ENCODE measurements at places on chromosomes 4 and X.

- no peak for DNase-seq
These were observed 10.2 kb downstream of the UBE2D3 start for GRCh38 chr4:102817021-102817605.

DNA sequence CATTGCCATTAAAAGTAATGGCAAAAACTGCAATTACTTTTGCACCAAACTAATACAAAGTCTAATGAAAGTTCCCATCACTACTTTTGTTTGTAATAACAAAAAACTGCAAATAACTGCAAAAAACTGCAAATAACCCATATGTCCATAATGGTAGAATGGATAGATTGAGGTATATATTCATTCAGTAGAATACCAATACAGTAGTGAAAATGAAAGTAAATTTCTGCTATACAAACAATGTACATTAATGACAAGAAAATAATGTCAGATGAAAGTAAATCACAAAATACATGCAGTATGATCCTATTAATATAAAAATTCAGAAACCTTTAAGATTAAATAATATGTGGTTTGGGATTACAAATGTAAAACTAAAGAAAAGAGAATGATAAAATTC lies 41.3 kb upstream of the CEP135 start:
- no peak for DNase-seq

DNA sequence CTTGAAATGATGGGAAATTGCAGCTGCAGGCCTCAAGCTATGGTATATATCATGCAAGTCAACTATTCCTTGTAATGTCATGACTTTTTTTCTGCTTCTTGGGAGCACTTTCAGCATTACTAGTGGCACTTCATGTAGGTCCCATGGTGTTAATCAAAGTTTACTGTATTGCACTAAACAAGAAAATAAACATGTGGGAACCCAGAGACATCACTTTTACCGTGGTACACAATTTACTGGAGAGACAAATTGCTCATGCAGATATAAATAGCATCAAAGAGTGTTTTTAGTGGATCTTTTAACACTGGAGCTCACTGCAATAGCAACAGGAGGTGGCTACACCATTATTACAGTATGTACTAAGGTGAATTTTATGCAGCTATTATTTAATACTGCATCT lies 79.2 kb downstream of the UNC5C start:
- no peak for DNase-seq

- no peak for DNase-seq
These were observed 78.9 kb downstream of the IL21 start for GRCh38 chr4:122541996-122542395.

GRCh38 chrX:77444545-77444944 lies 2.6 kb upstream of the FGF16 start:
- no peak for DNase-seq

DNA sequence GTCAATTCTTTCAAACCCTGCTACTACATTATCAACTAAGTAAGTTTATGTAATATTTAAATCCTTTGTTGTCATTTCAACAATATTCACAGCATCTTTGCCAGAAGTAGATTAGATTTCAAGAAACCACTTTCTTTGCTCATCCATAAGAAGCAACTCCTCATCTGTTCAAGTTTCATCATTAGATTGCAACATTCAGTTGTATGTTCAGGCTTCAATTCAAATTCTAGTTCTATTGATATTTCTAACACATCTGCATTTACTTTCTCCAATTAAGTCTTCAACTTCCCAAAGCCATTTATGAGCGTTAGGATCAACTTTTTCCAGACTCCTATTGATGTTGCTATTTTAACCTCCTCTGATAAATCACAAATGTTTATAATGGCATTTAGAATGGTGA lies 66.1 kb downstream of the BMP3 start:
- DNase-seq = no peak

- no peak for DNase-seq
These were observed 409.2 kb downstream of the CCSER1 start for GRCh38 chr4:90536408-90536807.

GRCh38 chr4:124635331-124635730 lies 77.2 kb downstream of the ANKRD50 start:
- DNase-seq = no peak

GRCh38 chr4:87033902-87034301 lies 99.1 kb downstream of the AFF1 start:
- no peak for DNase-seq

DNA sequence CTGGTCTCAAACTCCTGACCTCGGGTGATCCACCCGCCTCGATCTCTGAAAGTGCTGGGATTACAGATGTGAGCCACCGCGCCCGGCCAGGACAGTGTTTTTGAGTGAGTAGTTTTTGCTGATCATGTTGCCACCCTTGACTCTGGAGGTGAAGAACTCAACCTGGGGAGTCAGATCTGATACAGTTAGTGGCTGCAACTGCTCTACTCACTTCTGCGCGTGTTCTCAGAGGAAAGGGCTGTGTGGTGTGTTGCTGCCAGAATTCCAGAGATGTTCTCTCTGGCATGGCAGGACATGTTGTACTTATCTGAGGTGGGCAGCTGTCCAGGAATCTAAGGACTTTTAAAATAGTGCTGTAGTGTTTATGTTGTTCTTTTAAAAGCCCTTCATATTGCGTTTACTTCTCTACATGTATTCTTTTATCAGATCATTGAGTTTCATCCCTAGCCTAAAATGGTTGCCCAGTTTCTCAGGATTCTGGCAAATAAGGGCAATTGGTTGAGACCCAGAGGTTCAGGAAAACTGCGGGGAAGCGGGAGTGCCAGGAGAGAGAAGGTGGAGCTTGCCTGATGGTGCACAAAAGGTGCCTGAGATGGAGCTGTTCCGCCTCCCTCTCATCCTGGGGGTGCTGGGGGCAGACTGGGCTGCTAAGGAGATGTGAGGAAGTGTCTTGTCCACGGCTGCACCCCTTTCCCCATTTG lies 97.7 kb downstream of the ARHGAP10 start:
- no peak for DNase-seq

DNA sequence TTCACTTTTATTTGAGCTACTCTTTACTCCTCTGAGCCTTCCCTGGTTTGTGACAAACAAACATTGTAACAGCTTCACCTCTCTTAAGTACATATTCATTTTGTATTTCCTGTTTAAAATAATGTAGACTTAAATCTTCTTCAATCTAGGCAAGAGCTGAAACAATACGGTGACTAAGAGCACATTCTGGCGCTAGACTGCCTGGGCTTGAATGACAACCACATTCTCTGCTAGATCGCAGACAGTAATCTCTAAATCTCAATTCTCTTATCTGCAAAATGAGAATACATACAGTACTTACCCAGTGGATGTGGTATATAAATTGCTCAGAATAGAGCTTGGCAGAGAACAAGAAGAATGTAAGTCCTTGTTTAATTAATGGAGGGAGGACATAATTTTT lies 144.8 kb downstream of the ARAP2 start:
- no peak for DNase-seq

GRCh38 chr4:17562157-17562556 lies 14.8 kb upstream of the LAP3 start:
- no peak for DNase-seq

GRCh38 chrX:153384390-153384789 lies 16.8 kb downstream of the PNMA6E start:
- no peak for DNase-seq

DNA sequence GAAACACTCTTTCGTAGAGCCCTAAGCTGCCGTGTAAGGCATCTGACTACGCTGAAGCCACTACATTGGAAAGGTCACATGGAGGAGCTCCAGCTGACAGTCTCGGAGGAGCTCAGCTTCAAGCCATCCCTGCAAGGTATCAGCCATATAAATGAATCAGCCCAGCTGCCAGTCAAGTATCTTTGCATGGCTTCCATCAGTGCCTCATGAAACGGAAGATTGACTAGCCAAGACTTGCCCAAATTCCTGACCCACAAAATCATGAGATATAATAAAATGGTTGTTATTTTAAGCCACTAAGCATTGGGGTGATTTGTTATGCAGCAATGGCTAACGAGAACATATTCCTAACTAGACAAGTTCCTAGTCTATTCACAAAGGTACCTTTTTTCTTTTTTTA lies 104.1 kb upstream of the SCOC start:
- DNase-seq = no peak

DNA sequence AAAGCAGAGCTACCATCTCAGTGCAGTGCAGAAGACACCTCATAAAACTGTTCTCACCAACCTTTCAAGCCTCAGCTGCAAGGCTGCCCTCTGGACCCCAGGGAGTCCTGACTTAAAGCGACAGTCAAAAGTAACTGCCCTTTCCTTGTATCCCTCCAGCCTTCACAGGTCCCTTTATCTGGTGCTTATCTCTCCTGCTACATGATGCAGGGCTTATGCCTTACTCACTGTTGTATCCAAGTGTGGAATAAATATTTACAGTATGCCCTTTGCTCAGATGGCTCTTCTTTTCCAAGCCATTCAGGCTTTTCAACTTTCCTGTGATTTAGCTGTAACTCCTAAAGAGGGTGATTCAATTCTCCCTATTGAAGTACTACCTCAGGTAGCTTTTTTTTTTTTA lies 92.6 kb downstream of the KDR start:
- DNase-seq = no peak

DNA sequence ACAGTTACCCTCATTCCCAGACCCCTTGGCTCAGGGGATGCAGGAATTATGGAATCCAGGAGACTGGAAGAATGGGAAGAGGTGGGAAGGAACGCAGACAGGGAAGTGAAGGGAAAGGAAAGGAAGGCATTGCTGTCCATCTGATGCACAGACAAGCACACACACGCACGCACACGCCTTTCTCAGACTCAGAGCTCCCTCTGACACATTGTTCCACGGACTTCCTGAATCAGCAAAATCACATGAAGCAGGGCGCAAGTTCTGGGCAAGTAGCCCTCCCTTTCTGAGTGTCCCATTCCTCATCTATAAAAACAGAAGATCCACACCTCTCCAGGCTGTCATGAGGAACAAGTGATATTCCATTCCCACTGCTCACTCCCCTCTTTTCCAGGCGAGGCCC lies 13.2 kb downstream of the IQSEC2 start:
- DNase-seq = no peak

DNA sequence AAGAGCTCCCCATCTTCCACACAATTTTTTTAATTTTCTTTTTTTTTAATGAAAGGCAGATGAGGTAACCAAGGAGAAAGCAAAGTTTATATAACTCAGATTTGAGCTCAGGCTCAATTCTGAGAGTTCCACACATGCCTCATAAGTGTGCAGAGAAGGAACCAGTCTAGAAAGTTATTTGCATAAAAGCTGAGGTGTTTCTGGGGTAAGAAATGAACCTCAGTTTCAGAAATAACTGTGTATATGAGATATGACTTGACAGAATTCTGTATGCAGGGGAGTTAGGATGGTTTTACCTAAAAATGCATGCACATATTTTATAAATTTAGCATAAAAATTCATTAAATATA lies 51.3 kb downstream of the DTHD1 start:
- no peak for DNase-seq

DNA sequence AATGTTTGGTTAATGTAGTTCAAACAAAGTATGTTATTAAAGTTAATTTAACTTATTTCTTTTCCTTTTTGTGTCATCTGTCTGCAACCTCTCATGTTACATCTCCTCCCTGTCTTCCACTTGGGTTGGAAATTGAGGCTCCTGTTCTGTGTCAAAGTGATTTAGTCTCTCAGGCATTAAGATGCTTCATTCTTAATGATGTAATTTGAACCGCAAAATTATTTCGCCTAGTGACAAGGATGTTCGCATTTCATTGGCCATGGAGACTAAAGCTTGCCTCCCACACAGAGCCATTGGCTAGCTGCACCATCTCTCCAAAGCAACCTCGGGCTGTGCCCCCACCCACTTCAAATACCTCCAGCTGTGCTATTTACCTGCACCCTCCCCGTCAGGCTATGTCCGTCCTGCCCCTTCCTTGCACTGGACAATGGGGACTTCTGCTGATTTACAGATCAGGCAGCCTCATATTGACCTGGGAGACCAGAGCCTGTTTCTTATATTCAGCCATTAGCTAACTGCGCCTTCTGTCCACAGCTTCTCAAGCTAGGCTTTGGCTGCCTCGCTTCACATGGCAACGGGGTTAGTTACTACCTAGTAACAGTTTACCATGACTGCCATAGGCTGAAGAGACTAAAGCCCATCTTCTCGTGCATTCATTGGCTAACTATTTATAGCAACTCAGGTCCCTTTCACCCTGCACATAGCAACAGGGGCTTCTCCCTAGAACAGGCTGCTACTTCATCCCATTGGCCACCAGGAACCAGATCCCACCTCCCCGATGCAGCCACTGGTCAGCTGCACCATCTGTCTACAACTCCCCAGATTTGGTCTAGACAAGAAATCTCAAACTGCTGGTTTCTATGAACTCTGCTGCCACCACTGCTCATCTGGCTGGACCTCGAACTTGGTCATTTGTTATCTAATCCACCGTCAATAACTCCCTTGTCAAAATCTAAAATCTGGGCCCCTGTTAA lies 8.6 kb upstream of the ZNF157 start:
- DNase-seq = peak; percentile 83

- no peak for DNase-seq
These were observed 4.8 kb downstream of the PPP2R2C start for GRCh38 chr4:6467600-6467999.

DNA sequence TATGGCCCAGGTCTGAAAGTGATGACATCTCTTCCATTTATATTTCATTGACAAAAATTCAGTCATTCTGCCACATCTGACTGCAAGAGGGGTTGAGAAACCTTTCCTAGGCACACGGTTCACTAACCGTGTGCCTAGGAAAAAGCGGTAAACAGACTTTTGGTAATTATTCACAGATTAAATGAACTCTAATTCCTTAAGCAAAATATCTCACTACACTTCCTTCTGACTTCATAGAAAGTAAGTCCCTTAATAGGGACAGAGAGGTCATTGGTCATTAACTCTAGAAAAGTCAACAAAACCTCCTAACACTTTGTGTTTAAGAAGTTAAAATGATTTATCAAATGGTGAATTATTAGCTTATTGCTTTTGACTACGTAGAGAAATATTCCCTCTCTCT lies 205.1 kb downstream of the PDHA2 start:
- no peak for DNase-seq

GRCh38 chr4:114163051-114163450 lies 183.6 kb upstream of the ARSJ start:
- no peak for DNase-seq

GRCh38 chr4:174358410-174358809 lies 74.7 kb downstream of the CEP44 start:
- DNase-seq = no peak

- DNase-seq = no peak
These were observed 38.0 kb downstream of the FAM241A start for GRCh38 chr4:112183252-112183651.

- no peak for DNase-seq
These were observed 22.0 kb upstream of the STK26 start for GRCh38 chrX:132001127-132001526.
